ENCODE measurements at places on chromosomes 1 and 21.

- no peak for DNase-seq
Measured at GRCh38 chr1:201053155-201053860, 29.8 kb upstream of the KIF21B start.

- DNase-seq = no peak
Measured at GRCh38 chr1:181107711-181108110, 19.2 kb downstream of the IER5 start.

DNA sequence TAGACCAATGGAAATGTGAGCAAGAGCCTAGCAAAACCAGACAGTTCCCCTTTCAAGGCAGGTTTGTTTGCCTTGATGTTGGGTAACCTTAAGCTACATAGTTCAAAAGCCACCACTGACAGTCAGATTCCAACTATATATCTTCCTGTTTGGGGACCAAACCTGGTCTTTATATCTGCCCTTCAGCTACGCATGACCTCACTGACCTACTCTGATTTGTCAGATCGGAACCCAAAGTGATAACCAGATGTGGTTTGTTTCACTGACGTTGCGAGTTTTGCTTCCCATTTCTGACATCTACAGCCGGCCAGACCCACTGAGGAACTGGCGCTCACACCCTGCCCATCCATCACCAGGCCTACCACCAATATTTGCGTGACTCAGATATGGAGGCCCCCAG lies 361.1 kb upstream of the CHRM3 start:
- DNase-seq = no peak

GRCh38 chr1:113429461-113430153 lies 39.3 kb downstream of the MAGI3 start:
- no peak for DNase-seq

DNA sequence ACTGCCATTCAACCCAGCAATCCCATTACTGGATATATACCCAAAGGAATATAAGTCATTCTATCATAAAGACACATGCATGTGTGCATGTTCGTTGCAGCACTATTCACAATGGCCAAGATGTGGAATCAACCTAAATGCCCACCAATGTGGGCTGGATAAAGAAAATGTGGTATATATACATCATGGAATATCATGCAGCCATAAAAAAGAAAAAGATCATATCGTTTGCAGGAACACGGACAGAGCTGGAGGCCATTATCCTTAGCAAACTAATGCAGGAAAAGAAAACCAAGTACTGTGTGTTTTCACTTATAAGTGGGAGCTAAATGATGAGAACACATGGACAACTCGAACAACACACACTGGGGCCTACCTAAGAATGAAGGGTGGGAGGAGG lies 123.7 kb downstream of the CDC7 start:
- no peak for DNase-seq

GRCh38 chr1:110495926-110496600 lies 22.9 kb downstream of the KCNA10 start:
- peak; percentile 77 for DNase-seq

GRCh38 chr1:13901597-13901996 lies 201.6 kb downstream of the PRDM2 start:
- no peak for DNase-seq

GRCh38 chr1:217617126-217617525 lies 13.8 kb downstream of the GPATCH2 start:
- DNase-seq = no peak

- peak; percentile 56 for DNase-seq
Measured at GRCh38 chr1:196558411-196558810, 49.8 kb downstream of the KCNT2 start.

DNA sequence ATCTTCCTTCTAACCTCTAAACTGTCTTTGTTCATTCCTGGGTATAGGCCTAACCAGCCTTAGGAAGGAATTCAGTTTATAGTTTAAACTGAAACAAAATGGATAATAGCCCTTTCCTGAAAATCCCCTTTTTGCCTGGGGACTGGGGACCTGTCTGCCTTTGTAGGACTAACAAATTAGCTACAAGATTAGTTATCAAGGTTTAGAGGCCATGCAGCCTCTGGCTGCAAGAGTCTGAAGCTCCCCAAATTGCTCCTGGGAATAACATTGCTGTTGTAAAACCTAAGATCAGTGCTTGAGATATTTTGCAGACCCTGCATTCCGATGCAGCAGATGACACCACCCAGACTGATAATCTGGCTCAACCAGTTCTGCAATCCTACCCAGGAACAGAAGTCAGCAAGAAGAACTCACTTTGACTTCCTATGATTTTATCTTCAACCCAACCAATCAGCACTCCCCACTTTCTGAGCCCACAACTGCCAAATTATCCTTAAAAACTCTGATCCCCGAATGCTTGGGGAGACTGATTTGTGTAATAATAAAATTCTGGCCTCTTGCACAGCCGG lies 96.6 kb upstream of the ETV3 start:
- no peak for DNase-seq

- peak; percentile 94 for DNase-seq
Measured at GRCh38 chr1:161098210-161099068, at the start of gene KLHDC9. TSS of gene KLHDC9 (plus strand) at chr1:161098361. CDS start at chr1:161098536, 175 bp downstream.
